ENCODE measurements at places on chromosomes 7 and 10. TPM values are rescaled to one million over a fixed set of nuclear protein-coding genes. Genes with fewer than 3 reads are reported as not detected.

Gene METTL27
- total RNA-seq = not detected

Gene ZMYND11
- 19.8 TPM for total RNA-seq

Gene FRAT1
- total RNA-seq = 40.2 TPM

Gene OTUD1
- total RNA-seq = 81.3 TPM

Gene MRLN
- total RNA-seq = not detected

Gene TAS2R3
- not detected for total RNA-seq

Gene BNIP3
- total RNA-seq = 19.2 TPM
